Naive thymus-derived CD8-positive, alpha-beta T cell (primary cell): ENCODE measurements at places on chromosomes 3 and 15.

- no peak for DNase-seq
Measured at GRCh38 chr3:46659285-46659684, 34.2 kb downstream of the ALS2CL start.

GRCh38 chr3:168895419-168895818 is 768.1 kb downstream of the MECOM start:
- no peak for DNase-seq

- no peak for DNase-seq
Measured at GRCh38 chr15:79042213-79042928, 48.2 kb downstream of the RASGRF1 start.

DNA sequence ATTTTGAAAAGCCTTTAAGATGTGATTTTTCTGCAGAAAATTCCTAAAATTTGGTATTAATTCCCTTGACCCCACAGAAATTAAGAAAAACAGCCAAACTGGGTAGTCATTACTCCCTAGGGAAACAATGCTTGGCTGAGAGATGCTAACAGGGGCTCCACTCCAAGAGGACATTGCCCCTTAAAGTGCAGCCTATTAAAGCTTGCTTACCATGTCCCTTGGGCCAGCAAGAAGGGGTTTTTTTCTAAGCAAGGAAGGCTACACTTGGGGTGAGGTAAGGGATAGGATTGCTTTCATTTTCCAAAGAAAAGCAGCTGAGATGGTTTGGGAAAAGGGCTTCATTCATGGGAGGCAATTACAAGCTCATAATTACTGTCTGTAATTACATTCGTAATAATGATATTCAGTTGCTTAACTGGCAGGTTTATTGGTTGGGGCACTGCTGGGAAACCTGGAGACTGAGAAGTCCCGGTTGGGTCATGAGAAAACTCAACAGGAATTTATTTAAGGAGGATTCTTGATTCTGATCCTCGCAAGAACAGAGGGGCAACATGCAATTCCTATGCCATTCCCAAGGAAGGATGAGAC is 247.5 kb downstream of the NR1D2 start:
- no peak for DNase-seq
